NAMALWA (cell line): ENCODE measurements at places on chromosomes 12 and 14.

GRCh38 chr14:32913725-32914124 lies 25.0 kb upstream of the NPAS3 start:
- no peak for DNase-seq

GRCh38 chr14:34161351-34162082 lies 210.6 kb upstream of the EGLN3 start:
- DNase-seq: no peak

GRCh38 chr12:112321245-112321644 lies 61.0 kb downstream of the HECTD4 start:
- DNase-seq: no peak

DNA sequence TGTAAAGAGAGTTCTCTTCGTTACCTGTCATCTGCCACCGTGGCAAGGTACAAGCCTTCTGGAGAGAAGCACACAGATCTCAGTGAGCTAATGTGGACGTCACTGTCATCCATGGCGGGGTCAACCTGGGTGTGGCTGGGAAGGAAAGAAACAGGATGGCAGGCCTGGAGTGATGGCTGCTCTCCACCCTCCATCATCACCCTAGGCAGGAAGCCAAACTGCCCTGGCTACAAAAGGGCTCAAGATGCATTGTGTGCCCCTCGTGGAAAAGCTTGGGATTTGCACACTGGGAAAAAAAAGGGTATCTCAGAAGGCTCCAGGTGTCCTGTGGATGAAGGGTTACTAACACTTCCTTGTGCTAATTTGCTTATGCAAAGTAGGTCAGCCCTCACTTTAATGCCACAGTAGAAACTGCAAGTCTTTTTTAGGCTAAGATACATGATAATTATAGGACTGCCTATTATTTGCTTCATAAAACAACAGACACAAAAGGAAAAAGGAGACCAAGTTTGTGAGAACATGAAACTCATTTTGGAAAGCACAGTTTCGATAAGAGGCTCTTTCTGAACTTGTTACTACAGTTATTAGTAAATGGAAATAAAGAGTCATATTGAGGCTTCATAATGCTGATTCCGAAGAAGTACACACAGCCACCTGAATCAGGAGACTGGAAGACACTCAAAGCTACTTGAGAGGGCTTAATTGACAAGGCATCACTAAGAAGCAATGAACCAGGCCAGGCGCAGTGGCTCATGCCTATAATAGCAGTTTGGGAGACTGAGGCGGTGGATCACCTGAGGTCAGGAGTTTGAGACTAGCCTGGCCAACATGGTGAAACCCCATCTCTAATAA lies 18.9 kb downstream of the RFC5 start:
- peak; percentile 25 for DNase-seq

- no peak for DNase-seq
Measured at GRCh38 chr14:66380143-66380542, 106.0 kb upstream of the CCDC196 start.

DNA sequence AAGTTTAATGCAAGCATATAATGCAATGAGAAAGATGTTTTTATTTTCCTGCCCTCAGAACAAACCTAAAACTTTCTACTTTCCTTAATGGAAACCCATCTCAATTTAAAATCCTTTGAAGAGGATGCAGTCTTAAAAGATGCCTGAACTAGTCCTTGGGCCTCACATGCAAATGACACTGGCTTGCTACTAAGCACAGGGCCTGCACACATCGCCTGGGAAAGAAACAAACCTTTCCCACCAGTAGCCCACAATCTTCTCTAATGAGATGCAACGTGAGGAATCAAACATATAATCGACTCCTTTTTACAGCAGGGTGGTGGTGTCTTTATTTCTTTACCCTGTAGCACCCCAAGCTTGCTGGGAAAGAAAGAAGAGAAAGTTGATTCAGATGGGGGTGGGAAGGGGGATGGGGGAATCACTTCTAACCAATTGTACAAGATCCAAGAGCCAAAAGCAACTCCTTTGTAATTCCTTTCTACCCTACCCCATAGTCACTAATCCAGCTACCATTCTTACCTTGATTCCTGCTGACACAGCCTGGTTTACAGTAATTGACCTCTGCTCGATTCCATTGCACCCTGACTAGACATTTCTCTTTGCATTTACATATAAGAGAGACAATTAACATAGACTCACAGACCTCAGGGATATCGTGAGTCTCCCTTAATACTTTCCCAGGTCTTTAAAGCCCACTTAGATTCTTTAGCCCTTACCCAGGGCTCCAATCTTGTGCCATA lies 69.5 kb upstream of the FERMT2 start:
- no peak for DNase-seq

DNA sequence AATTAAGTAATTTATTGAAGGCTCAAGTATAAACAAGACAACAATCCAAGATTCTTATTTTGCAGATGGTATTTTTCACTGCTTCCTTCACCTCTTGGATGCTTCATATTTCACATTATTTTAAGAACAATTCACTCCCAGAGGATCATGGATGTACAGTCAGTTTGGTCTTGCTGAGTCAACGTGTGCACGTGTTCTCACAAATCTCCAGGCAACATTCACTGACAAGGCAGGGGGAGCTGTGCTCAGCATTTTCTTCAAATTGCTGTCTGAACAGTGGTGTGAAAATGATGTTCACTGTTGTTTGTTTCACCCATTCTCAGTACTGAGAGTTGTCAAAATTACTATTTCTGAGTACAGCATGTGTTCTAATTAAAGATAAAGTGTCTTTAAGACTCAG lies 118.3 kb upstream of the SLC38A4 start:
- DNase-seq: peak; percentile 2

- DNase-seq: peak; percentile 39
Measured at GRCh38 chr14:101980700-101981099, 16.3 kb downstream of the DYNC1H1 start.

DNA sequence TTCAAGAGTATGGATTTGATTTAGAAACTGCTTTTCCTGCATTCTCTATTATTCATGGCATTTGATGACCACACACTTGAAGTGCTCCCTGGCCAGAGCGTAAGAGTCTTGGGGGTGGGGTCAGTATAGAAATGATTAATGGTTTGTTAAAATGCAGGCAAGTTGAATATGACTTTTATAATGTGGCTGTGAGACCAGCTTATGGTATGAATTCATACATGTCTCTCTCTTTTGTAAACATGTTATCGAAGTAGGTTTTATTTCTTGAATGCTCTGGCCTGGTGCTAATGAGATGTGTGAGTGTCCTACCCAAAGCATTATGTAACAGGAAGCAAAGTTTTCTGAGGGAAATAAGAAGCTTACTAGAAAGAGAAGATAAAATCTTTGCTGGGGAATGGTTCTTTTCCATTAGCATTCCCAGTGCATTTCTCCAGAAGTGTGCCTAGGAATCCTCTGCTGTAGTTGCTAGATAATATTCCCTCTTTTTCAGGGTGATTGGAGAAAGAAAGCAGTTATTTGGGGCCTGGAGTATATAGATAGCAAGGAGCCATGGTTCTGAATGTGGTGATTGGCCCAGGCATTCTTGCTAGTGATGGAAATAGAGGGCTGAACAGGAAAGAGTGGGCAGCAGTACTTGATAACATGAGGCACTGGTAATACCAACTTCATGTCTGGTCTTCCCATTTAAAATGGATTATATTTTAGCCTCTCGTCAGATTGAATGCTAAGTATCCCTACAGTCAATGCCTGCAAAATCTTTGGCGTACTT lies 289.7 kb downstream of the RAD51B start:
- no peak for DNase-seq

GRCh38 chr14:26180221-26180620 lies 417.6 kb downstream of the NOVA1 start:
- DNase-seq: no peak

GRCh38 chr14:65738339-65738738 lies 325.8 kb downstream of the FUT8 start:
- DNase-seq: no peak

GRCh38 chr14:49056021-49056420 lies 530.2 kb downstream of the RPS29 start:
- no peak for DNase-seq

DNA sequence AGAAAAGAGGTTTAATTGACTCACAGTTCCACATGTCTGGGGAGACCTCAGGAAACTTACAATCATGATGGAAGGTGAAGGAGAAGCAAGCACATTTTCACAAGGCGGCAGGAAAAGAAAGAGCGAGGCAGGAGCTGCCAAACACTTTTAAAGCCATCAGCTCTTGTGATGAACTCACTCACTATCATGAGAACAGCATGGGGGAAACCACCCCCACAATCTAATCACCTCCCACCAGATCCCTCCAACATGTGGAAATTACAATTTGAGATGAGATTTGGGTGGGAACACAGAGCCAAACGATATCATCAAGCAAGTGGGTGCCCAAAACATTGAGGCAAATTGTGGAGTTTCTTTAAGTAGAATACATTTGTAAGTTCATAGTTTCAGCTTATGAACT lies 957.7 kb downstream of the DIO2 start:
- DNase-seq: no peak

- no peak for DNase-seq
Measured at GRCh38 chr12:12185414-12185813, 81.4 kb downstream of the LRP6 start.

DNA sequence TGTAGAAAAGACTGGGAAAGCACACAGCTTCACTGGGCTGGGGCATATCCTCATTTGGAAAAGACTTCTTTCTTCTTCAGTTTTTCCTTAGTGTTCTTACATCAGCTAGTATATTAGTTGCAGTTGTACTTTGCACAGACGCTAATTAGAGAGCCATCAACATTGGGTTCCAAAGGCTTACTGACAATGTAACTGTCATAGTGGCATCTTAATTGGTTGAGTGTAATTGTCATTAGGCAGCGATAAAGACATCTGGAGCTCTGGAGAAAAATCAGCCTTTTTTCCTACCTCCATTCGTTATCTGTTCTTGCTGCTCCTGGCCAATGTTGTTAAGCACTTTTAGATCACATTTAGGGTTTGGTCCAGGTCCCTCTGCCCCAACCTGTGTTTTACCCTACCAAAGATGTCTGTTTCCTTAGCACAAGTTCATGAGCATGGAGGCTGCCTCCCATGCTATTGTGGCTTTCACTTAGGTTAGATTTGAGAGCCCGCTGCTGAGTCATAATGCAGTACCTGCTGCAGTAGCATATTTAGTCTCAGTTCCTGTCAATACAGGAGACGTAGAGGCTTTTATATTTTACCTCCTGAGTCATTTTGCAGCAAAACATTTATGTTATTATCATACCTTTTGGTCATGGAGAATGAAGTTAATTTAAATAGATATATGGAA lies 49.2 kb downstream of the FBXW8 start:
- no peak for DNase-seq

GRCh38 chr14:68927956-68928675 lies 51.0 kb downstream of the ACTN1 start:
- no peak for DNase-seq

DNA sequence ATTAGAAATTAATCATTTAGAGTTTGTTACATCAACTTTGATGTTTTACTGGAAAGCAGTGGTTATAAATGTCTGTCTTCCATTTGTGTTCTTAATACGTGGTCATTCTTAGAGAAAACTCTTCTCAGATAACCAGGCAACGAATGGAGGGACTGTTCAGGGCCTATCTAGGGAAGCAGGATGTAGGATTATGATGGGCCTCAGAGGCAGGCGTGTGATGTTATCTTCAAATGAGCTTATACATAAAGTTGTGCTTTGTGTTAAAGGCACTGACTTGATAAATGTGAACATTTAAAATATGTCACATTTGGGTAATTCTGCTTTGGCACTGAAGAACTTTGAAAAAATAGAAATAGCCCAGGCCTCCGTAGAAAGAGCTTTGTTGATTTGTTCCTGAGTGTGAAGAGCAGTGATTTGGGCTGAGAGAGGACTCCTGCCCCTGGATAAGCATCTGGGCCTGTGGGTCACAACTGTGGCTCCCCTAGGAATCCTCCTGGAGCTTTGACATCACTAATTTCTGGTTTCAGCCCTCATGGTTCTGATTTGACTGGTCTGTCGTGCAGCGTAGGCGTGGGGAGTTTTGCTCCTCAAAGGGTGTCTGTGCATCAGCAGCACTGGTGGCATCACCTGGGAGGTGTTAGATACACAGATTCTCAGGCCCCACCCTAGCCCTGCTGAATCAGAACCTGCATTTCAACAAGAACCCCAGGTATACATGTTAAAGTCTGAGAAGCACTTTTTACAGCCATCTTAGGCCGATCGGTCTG lies 55.4 kb downstream of the SAMD4A start:
- DNase-seq: no peak

DNA sequence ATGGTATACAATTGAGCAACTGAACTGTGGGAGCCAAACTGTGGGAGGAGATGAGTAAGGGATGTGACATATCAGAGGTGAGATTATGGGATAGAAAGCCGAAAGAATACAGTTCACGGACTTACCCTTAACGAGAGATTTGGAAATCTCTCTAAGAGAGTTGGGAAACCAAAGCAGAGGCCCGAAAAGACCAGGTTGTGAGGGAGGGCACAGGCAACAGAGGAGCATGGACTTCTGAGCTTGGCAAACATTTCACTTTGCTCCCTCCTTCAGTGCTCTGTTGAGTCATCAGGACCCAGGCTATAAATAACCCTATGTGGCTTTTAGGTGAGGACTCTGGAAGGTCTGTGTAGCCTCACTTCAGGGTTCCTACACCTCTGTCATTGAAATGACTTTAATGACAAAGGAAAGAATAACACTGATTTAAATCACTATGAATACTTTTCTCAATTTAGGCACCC lies 120.6 kb downstream of the TGFB3 start:
- DNase-seq: no peak

DNA sequence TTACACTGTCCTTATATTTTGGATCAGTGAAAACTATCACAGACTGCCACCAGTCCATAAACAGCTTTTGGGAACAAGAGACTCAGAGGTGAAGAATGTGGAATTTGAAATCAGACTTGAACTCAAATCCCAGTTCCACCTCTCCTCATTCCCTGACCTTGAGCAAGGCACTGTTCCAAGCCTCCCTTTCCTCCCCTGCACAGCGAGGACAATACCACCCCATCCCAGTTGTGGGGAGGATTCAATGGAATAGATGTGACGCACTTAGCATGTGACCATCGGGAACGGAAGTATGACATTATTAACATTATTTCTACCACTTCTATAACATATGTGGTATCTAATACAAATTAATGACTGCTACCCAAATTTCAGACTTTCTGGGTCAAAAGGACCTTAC lies 63.5 kb downstream of the DPF3 start:
- no peak for DNase-seq

GRCh38 chr12:20525064-20525610 lies 156.8 kb downstream of the PDE3A start:
- DNase-seq: no peak
